ENCODE measurements at places on chromosomes 6 and 20. TPM values are rescaled to one million over a fixed set of nuclear protein-coding genes. Genes with fewer than 3 reads are reported as not detected.

The HSPA12B gene
- not detected for total RNA-seq

The DEF6 gene
- total RNA-seq = under 0.01 TPM

The NHLRC1 gene
- total RNA-seq = 3.6 TPM

The NMBR gene
- not detected for total RNA-seq

The RHAG gene
- total RNA-seq = not detected

The TFAP2C gene
- total RNA-seq = 10.0 TPM

The OVOL2 gene
- total RNA-seq = not detected

The CRISP2 gene
- not detected for total RNA-seq

The TMEM244 gene
- not detected for total RNA-seq

The CCN6 gene
- total RNA-seq = not detected

The BPIFB2 gene
- total RNA-seq = not detected

The CASS4 gene
- under 0.01 TPM for total RNA-seq

The EDN1 gene
- not detected for total RNA-seq

The TPX2 gene
- 88.9 TPM for total RNA-seq

The NRSN1 gene
- total RNA-seq = not detected

The ISM1 gene
- total RNA-seq = 3.3 TPM

The HAO1 gene
- not detected for total RNA-seq

The IPCEF1 gene
- 0.36 TPM for total RNA-seq

The PM20D2 gene
- 3.8 TPM for total RNA-seq

The BIRC7 gene
- total RNA-seq = 2.7 TPM

The OXT gene
- not detected for total RNA-seq

The GMDS gene
- total RNA-seq = 13.1 TPM

The TOX2 gene
- not detected for total RNA-seq

The NEU1 gene
- total RNA-seq = 114 TPM

The MEP1A gene
- total RNA-seq = not detected

The SOX18 gene
- 0.33 TPM for total RNA-seq

The SIRPB1 gene
- total RNA-seq = 2.5 TPM

The ENPP5 gene
- total RNA-seq = 0.34 TPM

The KIAA1755 gene
- total RNA-seq = 1.7 TPM

The PAX1 gene
- not detected for total RNA-seq

The TJAP1 gene
- total RNA-seq = 10.7 TPM

The CCR6 gene
- not detected for total RNA-seq

The AP5S1 gene
- total RNA-seq = 25.4 TPM

The GLP1R gene
- not detected for total RNA-seq

The PMEPA1 gene
- total RNA-seq = 8.0 TPM

The PNPLA1 gene
- total RNA-seq = not detected

The PTGIS gene
- total RNA-seq = 0.73 TPM

The LY6G6C gene
- not detected for total RNA-seq

The LKAAEAR1 gene
- 0.36 TPM for total RNA-seq

The MOG gene
- total RNA-seq = not detected

The SLC2A4RG gene
- 5.9 TPM for total RNA-seq

The PLN gene
- total RNA-seq = not detected

The OPN5 gene
- not detected for total RNA-seq

The GATA5 gene
- not detected for total RNA-seq

The GPLD1 gene
- total RNA-seq = not detected

The TMEM74B gene
- total RNA-seq = not detected

The TDRD6 gene
- 0.36 TPM for total RNA-seq

The ANKRD66 gene
- total RNA-seq = not detected

The SIRT5 gene
- 30.2 TPM for total RNA-seq

The HTR1B gene
- not detected for total RNA-seq

The ERVFRD-1 gene
- total RNA-seq = not detected

The SLC22A16 gene
- total RNA-seq = not detected
